ENCODE measurements at places on chromosomes 4 and X.

DNA sequence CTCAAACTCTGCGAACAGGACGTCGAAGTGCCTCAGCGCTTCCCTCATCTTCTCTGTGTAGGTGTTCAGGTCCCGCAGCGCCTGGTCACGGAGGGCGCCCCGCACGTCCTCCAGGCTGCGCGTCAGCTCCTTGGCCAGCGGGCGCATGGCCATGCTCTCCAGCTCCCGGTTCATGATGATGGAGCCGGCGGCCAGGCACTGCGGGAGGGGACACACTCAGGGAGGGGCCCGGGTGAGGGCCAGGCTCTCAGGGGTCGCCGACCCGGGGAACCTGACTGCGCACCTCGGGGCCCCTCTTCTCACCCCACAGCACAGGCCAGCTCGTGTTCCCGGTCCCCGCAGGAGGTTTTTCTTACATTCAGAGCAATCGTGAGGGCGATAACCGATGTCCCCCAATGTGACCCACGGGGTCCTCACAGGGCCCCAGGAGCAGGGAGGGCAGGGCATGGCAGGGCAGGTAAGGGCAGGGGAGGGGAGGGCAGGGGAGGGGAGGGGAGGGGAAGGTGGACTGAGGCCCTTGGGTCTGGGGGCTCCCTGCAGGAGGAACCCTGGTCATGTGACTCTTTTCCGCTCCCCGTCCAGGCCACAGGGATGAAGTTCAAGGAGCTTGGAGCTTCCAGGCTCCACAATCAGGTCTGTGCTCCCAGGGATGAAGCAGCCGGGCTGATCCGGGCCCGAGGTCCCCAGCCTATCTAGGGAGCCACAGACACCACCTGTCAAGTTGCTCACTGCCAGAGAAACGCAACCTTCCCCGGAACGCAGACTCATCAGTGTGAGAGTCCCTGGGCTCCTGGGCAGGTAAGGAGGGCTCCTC, 77.8 kb upstream of the MXD4 start:
- no peak for DNase-seq

DNA sequence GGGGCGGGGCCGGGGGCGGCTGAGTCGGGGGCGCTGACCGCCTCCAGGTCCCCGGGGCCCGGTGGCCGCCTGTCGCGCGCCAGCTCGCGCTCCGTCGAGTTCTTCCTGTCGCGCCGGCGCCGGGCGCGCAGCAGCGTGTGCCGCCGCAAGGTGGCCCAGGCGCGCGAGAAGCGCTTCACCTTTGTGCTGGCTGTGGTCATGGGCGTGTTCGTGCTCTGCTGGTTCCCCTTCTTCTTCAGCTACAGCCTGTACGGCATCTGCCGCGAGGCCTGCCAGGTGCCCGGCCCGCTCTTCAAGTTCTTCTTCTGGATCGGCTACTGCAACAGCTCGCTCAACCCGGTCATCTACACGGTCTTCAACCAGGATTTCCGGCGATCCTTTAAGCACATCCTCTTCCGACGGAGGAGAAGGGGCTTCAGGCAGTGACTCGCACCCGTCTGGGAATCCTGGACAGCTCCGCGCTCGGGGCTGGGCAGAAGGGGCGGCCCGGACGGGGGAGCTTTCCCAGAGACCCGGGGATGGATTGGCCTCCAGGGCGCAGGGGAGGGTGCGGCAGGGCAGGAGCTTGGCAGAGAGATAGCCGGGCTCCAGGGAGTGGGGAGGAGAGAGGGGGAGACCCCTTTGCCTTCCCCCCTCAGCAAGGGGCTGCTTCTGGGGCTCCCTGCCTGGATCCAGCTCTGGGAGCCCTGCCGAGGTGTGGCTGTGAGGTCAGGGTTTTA, 1.5 kb downstream of the ADRA2C start:
- DNase-seq: peak; percentile 60

DNA sequence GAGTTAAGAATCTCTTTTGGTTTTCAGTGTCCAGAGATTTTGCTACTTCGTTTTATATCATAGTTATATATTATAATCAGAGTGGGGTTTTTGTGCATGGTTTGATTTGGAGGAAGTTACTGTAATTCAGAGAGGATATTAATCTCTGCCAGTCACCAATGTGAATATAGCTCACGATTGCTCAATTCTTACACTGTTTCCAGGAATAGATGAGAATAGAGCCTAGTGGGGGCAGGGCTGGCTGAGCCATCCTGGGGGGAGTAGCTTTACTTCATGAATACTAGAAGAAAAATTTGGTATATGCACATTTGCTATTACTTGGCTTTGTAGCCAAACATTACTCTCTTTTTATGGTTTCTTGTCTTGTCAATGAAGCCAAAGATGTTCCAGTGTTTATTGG, 60.9 kb upstream of the TRPC3 start:
- DNase-seq: no peak

GRCh38 chrX:35380808-35381700, 417.1 kb upstream of the MAGEB16 start:
- peak; percentile 39 for DNase-seq

DNA sequence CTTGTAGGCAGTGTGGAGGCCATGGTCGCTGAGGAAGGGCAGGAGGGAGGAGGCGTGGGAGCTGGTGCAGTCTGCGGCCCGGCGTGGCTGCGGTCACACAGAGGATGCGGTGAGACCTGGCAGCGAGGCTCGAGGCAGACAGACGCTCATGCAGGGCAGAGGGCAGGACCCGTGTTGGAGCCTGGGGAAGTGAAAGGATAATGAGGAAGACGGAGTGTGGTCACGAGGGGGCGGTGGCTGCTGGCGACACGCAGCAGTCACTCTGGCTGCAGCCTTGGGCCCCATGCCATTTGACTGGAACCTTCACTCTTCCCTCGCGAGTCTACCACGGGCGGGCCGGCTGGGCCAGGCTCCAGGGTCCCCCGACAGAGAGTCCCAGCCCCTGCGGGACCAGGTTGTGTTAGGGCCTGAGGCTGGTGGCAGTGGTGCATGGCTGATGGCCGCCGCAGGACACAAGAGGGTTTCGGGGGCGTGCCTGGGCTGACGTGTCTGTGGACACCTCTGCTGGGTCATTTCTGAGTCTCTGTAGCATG, 68.8 kb upstream of the HGFAC start:
- DNase-seq: peak; percentile 3
